ENCODE measurements at places on chromosomes 3 and 15.

DNA sequence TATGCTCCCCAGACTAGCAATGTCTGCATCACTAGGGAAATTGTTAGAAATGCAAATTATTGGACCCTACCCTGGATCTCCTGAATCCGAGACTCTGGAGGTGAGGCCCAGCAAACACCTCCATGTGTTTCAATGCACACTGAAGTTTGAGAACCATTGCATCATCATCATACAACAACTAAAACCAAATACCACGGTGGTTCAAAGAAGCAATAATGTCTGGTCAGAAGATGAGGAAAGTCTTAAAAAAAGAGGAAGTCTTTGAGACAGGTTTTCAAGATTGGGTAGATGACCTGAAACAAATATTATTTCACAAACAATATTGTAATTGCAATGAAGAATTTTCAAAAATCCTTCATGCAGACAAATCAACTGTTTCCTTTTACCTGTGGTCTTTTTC, 60.3 kb upstream of the TRA2B start:
- DNase-seq, result no peak

DNA sequence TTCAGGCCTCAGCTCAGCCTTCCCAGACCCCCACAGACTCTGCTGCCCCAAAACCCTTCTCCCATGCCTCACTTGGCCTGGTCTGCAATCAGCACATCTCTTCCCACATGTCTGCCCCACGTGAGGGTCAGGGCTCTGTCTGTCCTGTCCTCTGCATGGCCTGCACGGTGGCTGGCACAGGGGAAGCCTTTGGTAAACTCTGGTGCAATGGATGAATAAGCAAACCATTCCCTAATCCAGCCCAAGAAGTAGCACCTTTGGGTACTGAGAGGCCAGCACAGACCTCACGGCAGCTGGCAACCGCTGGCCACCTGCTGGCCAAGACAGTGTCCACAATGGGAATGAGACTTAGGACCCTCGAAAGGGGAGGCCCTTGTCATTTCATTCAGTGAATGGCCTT, 27.7 kb downstream of the ABTB1 start:
- no peak for DNase-seq

DNA sequence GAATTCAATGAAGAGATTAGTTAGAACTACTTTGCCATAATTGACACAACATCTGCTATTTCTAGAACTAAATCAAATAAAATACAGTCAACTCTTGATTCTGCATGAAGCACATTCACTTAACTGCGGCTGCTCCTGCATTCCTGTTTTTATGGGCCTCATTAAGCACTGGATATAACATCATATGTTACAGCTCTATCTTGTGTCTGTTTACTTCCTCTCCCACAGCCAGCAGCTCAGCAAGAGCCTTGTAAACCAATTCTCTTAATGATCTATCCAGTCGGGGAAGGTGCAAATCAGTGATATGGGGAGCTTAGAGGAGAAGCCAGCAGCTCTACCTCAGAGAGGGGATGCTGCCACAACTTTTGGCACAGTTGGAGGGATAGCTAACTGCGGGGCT, 329.2 kb downstream of the ARRDC4 start:
- no peak for DNase-seq

GRCh38 chr3:158050461-158050860, 55.8 kb downstream of the SHOX2 start:
- peak; percentile 50 for DNase-seq

- peak; percentile 59 for DNase-seq
Measured at GRCh38 chr3:186609247-186609868, 3.5 kb upstream of the AHSG start.

GRCh38 chr3:134126153-134126552, 96.4 kb upstream of the SLCO2A1 start:
- peak; percentile 20 for DNase-seq

- DNase-seq, result peak; percentile 32
Measured at GRCh38 chr3:73409138-73409763, 215.5 kb downstream of the PDZRN3 start.

DNA sequence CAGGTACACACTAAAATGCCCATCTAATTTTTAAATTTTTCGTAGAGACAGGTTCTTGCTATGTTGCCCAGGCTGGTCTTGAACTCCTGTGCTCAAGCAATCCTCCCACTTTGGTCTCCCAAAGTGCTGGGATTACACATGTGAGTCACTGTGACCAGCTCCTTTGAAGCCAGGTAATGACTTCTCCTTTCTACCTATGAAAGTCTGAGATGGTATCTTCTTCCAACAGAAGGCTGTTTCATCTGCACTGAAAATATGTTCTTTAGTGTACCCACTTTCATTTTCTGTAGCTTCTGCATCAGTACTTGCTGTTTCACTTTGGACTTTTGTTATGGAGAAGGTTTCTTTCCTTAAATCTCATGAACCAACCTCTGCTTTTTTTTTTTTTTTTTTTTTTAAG, 8.8 kb downstream of the OIP5 start:
- no peak for DNase-seq

GRCh38 chr15:34297059-34297458, 40.5 kb downstream of the SLC12A6 start:
- peak; percentile 32 for DNase-seq

- DNase-seq, result no peak
Measured at GRCh38 chr15:101479342-101479845, 10.1 kb downstream of the PCSK6 start.

GRCh38 chr3:177624528-177625495, 427.5 kb upstream of the TBL1XR1 start:
- no peak for DNase-seq

DNA sequence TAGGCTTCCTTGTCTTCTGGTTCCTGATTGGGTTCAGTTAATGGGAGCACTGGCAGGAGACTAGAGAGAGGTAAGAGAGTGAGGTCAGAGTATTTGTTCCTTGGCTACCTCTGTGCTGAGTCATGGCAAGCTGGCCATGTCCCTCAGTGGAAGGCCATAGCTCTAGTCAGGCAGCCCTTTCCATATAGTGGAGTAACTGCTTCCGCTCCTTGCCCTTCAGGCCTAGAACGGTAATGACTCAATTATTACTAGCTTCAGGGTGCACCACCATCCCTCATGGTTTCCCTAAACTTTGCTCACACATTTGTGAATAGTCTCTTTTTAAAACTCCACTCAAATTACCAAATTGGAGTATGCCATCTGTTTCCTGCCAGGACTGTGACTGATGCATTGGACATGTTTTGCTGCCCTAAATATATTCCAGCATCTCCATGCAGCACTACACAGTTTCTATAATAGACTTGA, 10.5 kb upstream of the ANO10 start:
- peak; percentile 95 for DNase-seq

DNA sequence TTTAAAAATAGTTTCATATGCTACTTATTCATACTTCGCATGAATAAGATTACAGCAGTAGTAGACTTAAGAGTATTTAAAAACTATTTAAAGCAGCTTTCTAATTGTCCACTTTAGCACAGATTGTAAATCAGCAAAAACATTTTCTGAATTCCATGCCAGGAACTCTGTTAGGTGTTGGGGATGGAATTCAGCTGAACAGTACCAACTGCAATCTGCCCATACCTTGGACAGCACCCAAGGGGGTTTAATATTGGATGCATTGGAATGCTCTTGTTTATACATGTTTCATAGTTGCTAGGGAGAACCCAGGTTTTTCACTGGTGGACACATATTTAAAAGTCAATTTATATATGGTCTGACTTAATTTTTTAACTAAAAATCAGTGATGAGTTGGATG, 74.8 kb downstream of the PPM1L start:
- peak; percentile 11 for DNase-seq

DNA sequence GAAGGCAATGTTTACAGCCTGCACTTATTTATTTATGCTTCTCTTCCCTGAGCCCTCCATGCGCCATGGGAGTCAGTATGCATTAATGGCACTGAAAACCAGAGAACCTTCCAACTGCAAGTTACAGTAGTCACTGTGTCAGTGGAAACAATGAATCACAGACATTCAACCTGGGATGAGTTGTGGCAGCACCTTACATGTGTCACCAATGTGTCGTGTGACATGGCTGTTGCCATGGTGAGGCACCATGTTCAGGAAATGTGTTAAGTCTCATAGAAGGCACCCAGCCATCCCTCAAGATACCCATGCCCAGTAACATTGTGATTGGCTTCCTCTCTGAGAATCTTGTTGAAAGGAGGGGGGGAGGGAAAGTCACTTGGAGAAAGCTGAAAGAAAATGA, 105.0 kb downstream of the FOXP1 start:
- DNase-seq, result peak; percentile 62

GRCh38 chr3:141746962-141747361, 8.9 kb downstream of the RNF7 start:
- DNase-seq, result peak; percentile 9

DNA sequence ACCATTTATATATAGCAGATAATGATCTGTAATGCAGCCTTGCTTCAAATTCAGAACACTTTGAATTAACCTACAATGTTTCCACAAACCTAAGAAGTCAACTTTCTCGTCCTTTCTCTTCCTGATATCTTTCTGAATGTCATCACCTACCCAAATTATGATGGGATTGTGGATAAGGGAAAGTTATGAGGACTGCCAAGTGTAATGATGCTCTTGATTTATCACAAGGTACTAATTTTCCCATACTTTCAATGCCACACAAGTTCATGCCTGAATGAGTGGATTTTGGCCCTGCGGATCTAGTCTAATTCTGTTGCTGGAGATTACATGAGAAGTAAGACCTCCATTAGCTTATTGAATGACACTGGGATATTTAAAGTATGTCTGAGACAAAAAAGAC, 82.6 kb upstream of the NANOGP8 start:
- DNase-seq, result no peak

GRCh38 chr3:25820366-25820765, 30.5 kb downstream of the OXSM start:
- DNase-seq, result peak; percentile 93

GRCh38 chr15:26936502-26936901, 34.5 kb upstream of the GABRG3 start:
- no peak for DNase-seq

GRCh38 chr3:39130026-39130425, 22.5 kb downstream of the TTC21A start:
- DNase-seq, result no peak

- DNase-seq, result peak; percentile 78
Measured at GRCh38 chr15:58224068-58224467, 85.9 kb downstream of the AQP9 start.

GRCh38 chr3:187807086-187807862, 62.0 kb upstream of the BCL6 start:
- DNase-seq, result peak; percentile 76

GRCh38 chr3:185049710-185050109, 103.2 kb downstream of the C3orf70 start:
- DNase-seq, result no peak

DNA sequence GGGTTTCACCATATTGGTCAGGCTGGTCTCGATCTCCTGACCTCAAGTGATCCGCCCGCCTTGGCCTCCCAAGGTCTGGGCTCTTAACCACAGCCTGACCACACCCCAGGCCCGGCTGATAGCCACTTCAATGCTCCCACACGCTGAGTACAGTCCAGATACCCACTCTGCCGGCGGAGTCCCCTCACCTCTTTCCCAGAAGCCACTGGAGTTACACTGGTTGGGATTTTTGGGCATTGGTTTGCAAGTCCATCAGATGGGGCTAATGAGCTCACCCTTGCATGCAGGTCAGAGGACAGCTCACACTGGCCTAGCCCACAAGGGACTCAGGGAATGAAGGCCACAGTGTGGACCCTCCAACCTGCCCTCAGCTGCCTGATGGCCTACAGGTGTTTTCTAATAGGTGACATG, 60.1 kb downstream of the IQSEC1 start:
- no peak for DNase-seq

- no peak for DNase-seq
Measured at GRCh38 chr15:74829486-74829885, 3.1 kb downstream of the CPLX3 start.

GRCh38 chr15:99454107-99454809, 111.5 kb upstream of the MEF2A start:
- DNase-seq, result no peak

- no peak for DNase-seq
Measured at GRCh38 chr3:150407051-150407807, 869 bp upstream of the TSC22D2 start.

DNA sequence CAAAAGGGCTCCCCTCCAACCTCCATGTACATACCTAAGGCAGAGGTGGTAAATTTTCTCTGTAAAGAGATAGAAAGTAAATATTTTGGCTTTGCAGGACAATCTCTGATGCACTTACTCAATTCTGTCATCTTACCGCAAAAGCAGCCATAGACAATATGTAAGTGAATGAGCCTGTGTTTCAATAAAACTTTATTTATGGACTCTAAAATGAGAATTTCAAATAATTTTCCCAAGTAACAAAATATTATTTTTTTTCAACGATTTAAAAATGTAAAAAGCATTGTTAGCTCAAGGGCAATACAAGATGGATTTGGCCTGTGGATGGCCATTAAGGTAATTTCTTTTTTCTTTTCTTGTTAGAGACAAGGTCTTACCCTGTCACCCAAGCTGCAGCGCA, 44.7 kb downstream of the SHQ1 start:
- no peak for DNase-seq

DNA sequence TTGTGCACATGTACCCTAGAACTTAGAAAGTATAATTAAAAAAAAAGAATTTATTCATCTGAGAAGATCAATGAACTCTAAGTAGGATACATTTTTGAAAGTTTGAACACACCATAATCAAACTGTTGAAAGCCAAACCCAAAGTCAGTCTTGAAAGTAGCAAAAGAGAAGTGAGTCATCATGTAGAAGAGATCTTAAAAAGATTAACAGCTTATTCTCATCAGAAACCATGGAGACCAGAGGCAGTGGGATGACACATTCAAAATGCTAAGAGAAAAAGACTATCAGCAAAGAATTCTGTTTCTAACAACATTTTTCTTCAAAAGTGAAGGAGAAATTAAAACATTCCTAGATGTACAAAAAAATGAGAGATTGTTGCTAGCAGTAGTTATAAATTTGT, 60.7 kb downstream of the TIMP4 start:
- peak; percentile 32 for DNase-seq

- DNase-seq, result no peak
Measured at GRCh38 chr3:87710028-87710427, 348.8 kb downstream of the CGGBP1 start.

DNA sequence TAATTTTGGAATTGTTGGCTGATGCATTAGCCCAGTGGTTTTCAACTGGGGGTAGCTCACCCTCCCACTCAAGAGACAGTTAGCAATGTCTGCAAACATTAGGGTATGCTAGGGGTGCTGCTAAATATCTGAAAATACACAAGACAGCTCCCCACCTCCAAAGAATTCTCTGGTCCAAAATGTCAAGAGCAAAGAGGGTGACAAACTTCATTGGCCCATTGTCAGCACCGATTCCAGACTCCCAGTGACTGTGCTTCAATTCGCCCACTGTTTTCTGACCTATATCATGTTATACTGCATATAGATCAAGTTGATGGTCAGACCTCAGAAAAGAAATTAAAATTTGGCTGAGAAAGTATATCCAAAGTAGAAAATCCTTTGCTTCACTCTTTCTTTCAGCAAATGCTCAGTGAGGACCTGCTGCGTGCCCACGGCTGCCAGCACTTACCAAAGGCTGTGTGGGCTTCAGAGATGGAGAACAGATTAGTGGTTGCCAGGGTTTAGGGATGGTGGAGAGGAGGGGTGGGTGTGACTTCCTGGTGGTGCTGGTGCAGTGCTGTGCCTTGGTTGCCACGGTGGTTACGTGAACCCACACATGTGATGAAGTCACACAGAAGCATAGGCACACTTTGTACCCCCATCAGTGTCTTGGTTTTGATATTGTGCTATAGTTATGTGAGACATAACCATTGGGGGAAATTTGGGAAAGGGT, 204.0 kb downstream of the PLCL2 start:
- no peak for DNase-seq

- DNase-seq, result peak; percentile 33
Measured at GRCh38 chr15:84818261-84819131, 1.3 kb downstream of the ALPK3 start.

GRCh38 chr15:89103481-89104171, 15.4 kb downstream of the ABHD2 start:
- no peak for DNase-seq
